M059J (cell line): ENCODE measurements at places on chromosomes 2 and 18. TPM values are rescaled to one million over a fixed set of nuclear protein-coding genes. Genes with fewer than 3 reads are reported as not detected.
A peak's percentile ranks its signal among the peaks of the same experiment; 100 is the strongest.

GRCh38 chr2:171173087-171173486 lies 12.4 kb upstream of the TLK1 start:
- DNase-seq = no peak

GRCh38 chr2:6080932-6081753 lies 389.0 kb downstream of the SOX11 start:
- no peak for DNase-seq

DNA sequence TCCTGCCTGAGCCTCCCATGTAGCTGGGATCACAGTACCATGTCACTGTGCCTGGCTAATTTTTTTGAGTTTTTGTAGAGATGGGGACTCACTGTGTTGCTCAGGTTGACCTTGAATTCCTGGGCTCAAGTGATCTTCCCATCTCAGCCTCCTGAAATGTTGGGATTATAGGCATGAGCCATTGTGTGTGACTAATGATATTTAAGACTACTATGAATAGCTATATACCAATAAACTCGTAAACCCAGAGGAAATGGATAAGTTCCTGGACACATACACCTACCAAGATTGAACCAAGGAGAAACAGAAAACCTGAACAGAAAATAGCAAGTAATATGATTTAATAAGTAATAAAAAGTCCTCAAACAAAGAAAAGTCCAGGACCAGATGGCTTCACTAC lies 68.0 kb downstream of the TBR1 start:
- DNase-seq = no peak

DNA sequence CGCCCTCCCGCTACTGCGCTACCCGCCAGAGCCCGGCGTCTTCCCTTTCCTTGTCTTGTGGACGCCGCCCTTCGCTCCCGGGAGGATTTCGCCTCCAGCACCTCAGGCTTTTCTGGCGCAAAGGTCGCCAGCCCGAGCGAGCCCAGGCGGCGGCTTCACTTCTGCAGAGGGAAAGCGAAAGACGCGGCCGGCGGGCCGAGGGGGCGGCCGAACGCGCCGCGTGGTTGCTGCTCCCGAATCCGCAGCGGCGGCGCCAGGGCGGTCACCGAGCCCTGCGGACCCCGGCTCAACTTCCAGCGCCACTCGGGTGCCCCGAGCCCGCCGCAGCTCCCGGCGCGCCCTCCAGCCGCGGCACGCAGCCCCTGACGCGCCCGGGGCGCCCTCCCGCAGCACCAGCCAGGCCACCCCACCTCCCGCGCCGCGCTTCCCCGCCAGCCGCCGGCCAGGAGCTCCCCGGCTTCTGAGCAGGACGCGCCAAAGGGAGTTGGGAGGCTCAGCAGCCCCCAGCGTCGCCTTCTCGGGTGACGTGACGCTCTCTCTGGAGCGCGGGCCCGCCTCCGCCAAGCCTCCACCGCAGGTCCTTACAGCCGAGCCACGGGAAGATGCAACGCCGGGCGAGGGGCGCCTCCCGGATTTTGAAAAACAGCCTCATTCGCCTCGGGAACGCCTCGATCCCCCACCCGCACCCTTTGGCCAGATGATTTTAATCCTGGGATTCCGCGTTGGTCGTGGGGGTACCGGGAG lies 84.9 kb upstream of the EPB41L3 start:
- peak; percentile 15 for DNase-seq

DNA sequence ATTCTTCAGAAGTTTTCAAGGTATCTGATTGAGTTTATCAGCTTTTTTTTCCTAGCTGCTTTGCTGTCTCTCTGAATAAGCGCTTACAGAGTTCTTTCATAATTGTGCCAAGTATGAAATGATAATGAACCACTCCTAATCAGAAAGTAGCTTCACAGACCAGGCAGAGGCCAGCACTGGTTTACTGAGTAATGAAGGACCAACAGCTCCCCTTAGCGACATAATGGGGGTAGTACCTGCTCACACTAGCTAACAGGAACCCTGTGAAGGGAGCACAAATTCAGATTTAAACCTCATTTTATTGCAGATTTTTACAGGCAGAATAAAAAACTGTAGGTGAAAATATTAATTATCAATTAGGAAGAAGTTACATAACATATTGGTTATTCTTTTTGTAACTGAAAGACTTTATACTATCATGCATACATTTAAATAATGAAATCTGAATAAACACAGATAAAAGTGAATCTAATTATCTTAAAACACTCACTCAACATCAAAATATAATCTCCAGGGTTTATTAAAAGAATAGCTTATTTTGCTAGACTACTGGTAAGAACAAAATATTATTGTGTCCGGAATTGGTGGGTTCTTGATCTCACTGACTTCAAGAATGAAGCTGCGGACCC lies 53.7 kb upstream of the LRRC30 start:
- DNase-seq = peak; percentile 52

- no peak for DNase-seq
Observed at GRCh38 chr2:176132205-176133171, 3.0 kb downstream of the HOXD8 start.

GRCh38 chr2:176093145-176093897 lies 800 bp downstream of the HOXD13 start:
- DNase-seq = peak; percentile 55

GRCh38 chr2:17628349-17629261 lies 88.1 kb downstream of the VSNL1 start:
- DNase-seq = peak; percentile 69

- DNase-seq = no peak
Observed at GRCh38 chr2:180695586-180696401, 284.6 kb upstream of the UBE2E3 start.

GRCh38 chr18:78642296-78642951 lies 337.2 kb upstream of the SALL3 start:
- no peak for DNase-seq

GRCh38 chr2:237505188-237505939 lies 18.3 kb downstream of the MLPH start:
- no peak for DNase-seq

GRCh38 chr2:46091004-46091403 lies 206.2 kb upstream of the EPAS1 start:
- DNase-seq = no peak

DNA sequence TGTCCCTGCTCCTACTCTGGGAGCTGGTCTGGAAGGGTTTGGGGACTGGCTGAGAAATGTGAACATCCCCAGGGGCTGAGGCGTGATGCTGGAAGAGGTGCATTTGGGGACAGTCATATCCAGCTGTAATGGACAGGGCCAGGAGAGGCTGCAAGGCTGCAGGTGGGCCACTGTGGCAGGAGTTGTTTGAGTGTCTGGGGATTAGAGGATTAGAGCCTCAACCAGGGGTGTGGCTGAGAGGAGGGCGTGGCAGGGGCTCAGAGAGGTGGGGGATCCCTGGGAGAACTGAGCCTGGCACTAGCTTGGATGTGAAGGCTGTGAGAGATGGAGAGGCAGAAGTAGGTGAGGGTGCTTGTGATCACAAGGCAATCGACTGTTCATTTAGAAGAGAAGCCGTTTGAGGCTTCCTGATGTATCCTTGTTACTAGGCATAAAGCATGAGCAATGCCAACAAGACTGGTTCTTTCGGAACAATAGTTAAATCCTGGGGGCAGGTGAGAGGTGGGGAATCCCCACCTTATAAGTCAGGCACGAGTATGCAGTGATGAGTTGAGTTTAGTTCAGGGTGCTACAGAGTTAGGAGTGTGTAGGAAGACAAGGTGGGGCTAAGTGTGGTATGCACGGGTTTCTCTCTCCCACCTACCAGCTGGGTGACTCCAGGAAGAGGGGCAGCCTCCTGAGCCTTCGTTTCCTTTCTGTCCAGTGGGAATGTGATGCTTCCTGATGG lies 31.9 kb downstream of the SH3RF3 start:
- DNase-seq = no peak

DNA sequence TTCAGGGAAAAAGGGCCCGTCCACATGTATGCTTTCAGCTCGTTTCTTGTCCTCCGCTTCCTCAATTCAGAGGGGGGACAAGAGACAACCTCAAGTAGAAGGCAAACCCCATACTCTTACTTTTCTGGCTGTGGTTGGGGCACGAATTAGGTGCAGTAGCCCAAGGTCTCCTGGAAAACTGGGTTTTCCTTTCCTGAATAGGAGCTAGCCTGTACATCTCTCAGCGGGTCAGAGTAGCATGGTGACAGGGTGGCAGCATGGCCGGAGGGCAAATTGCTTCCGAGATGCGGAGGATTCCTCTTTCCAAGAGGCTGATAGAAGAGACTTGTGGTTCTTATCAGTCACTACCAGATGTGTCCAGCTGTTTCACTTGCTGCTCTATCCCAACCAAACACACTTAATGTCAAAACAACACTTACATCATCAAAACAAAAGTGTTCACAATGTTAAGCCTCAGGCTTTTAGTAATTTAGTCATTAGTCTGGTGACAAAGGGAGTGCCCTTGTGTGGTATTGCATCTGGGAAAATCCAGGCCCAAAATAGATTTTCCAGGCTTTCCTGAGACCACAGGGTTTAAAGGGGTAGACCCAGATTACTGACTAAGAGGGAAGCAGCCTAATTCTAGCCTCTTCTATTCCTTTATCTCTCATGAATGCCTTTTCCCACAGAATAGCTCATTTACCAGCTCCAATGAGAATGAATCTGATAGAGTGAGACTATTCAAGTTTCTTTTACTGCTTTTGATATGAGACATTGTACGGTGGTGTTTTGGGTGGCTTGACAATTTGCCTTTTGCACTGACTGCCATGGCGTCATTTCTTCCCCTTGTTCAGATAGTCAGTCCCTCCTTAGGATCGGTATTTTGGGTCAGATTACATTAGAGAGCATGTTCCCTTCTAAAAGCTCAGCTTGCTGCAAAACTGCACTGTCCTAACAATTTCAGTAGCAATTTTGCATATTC lies 162.0 kb downstream of the LTBP1 start:
- DNase-seq = peak; percentile 37

GRCh38 chr2:38634684-38635083 lies 31.2 kb upstream of the GALM start:
- DNase-seq = peak; percentile 67

DNA sequence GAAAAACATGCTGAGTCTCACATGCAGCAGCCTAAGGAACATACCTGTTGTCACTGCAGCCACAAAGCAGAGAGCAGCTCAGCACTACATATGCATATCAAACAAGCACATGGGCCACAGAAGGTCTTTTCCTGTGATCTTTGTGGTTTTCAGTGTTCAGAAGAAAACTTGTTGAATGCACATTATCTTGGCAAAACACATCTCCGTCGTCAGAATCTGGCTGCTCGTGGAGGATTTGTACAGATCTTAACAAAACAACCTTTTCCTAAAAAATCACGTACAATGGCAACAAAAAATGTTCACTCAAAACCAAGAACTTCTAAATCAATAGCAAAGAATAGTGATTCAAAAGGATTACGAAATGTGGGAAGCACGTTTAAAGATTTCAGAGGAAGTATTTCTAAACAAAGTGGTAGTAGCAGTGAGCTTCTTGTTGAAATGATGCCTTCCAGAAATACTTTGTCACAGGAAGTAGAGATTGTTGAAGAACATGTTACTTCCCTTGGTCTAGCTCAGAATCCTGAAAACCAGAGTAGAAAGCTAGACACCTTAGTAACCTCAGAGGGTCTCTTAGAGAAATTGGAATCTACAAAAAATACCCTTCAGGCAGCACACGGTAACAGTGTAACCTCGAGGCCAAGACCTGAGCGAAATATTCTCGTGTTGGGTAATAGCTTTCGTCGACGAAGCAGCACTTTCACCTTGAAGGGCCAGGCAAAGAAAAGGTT lies 34.1 kb downstream of the ZNF407 start:
- DNase-seq = no peak

GRCh38 chr2:33013684-33014110 lies 66.9 kb downstream of the LTBP1 start:
- peak; percentile 16 for DNase-seq

Gene NXPH2
- total RNA-seq = not detected in 2 replicates

Gene NAT8
- not detected in 2 replicates for total RNA-seq

Gene TCF23
- total RNA-seq = not detected in 2 replicates

Gene ERMN
- total RNA-seq = 0.12 and 0.17 TPM in 2 replicates

Gene CLK1
- 26.8 and 40.0 TPM in 2 replicates for total RNA-seq

Gene PPP1CB
- 113 and 163 TPM in 2 replicates for total RNA-seq

Gene MYO5B
- total RNA-seq = 4.1 and 5.5 TPM in 2 replicates

Gene SIX2
- total RNA-seq = 0.37 TPM in 1 of 2 replicates, not detected in the other

Gene NABP1
- total RNA-seq = 18.6 and 37.5 TPM in 2 replicates

Gene SMYD1
- not detected in 2 replicates for total RNA-seq

Gene TRIM54
- 0.05 TPM in 1 of 2 replicates, not detected in the other for total RNA-seq

Gene ERLEC1
- total RNA-seq = 64.7 and 107 TPM in 2 replicates

Gene DCDC2C
- not detected in 2 replicates for total RNA-seq

Gene SERPINB4
- 0.05 TPM in 1 of 2 replicates, not detected in the other for total RNA-seq

Gene VAMP8
- 0.27 TPM in 1 of 2 replicates, not detected in the other for total RNA-seq

Gene TTN
- 0.52 and 0.71 TPM in 2 replicates for total RNA-seq

Gene MBD1
- total RNA-seq = 64.0 and 64.1 TPM in 2 replicates

Gene DSC3
- not detected in 2 replicates for total RNA-seq
